ENCODE measurements at places on chromosomes 11 and 22.

- DNase-seq, result no peak
Observed at GRCh38 chr22:44667829-44668189, 34.2 kb upstream of the PRR5 start.

DNA sequence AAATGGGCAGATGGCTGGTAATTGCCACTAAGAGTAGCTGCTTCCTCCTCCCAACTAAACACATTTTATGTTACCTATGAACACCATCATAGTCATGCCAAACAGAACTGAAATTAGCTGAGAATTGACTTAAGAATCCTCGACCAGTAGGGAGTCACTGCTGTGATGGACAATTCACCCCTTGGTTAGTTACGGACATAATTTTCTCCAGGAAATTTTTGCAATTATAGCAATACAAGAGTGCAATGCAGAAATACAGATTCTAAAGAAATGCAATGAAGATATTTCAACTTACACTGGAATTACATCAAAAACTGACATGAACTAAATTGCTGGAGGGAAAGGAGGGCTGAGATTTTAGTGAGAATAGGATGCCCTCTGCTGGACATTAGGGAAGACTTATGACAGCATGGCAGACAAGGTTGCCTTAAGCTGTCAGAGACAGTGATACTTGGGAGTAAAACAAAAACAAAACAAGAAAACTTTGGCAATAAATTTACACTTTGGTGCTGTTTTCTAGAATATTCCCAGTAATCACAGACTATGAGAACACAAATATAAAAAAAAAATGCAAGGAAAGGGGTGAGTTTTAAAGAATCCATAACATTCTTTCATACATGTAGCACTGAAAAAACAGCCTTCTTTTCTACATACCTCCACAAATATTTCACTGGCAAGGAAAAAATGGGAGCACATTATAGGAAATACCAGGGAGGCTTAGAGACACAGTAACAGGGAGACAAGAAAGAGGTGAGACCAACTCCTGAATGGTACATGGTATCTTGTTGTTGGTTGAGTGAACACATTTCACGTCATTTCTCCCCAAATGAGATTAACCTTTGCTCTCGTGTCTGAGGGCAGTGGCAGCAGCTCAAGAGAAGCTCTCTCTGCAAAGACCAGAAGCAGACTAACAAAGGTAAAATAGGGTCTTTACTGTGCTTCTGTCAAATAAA is 11.2 kb upstream of the PPP2R1B start:
- no peak for DNase-seq

DNA sequence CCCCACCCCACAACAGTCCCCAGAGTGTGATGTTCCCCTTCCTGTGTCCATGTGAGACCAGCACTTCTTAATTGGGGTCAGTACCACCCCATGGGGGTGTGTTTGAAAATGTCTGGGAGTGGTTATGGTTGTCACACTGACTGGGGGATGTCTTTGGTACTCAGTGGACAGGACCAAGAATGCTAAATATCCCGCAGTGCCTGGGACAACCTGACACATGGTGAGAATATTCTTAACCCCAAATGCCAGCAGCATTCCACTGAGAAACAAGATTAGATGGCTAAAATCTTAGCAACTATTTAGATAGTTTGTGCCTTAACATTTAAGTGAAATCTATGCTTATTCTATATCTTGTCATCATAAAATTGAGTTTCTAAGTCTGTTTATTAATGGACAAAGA is 177.5 kb upstream of the ZBED5 start:
- DNase-seq, result no peak

DNA sequence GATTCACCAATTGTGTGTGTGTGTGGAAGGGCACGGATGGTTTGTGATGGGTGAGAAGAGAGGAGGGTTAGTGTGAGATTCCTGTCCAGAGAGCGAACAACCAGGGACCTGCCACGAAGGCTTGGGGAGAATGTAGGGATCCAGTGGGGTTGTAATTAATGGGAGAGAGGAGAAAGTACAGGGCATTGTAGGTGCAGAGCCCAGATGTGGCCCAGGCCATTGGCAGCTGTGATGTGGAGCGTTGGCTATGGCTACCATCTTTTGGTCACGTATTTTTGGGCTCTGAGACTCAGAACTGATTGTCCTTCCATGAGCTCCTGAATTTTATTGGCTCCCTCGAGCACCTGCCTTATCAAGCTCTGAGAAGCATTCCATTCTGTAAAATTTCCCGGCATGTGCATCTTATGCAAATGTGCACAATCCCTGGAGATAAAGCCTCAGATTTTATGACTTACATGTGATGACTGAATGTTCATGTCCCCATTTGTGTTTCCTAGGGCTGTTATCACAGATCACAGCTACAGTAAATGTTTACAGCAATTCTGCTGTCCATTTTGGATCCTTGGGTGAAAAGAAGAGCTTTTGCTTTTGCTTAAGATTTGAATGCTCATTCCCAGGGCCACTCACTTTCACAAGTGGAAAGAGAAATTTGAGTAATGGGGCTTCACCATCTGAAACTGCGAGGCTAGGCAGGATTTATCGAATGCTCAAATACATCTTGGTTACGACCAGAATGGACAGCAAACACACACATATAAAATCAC is 33.1 kb downstream of the SLC5A1 start:
- no peak for DNase-seq

DNA sequence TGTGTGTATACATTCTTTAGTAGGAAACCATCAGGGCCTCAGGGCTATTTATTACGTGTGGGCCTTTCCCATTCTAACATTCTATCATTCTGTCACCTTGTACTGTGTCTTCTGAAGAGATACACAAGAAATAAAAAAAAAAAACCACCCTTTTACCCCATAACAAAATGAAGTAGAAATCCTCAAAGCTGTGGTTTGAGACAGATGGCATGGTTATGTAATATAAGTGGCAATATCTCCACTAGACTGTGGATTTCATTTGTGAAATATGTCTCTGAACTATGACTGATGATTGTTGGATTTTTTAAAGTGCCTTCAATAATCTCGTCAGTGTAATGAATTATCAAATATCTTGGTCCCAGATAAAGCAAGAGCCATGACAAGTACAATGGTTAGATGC is 150.0 kb upstream of the BLID start:
- no peak for DNase-seq

GRCh38 chr22:17562906-17563870 is at the start of gene SLC25A18:
SLC25A18 (plus strand) TSS chr22:17563498; CDS start chr22:17579945, 16,447 bp downstream.
- peak; percentile 74 for DNase-seq

DNA sequence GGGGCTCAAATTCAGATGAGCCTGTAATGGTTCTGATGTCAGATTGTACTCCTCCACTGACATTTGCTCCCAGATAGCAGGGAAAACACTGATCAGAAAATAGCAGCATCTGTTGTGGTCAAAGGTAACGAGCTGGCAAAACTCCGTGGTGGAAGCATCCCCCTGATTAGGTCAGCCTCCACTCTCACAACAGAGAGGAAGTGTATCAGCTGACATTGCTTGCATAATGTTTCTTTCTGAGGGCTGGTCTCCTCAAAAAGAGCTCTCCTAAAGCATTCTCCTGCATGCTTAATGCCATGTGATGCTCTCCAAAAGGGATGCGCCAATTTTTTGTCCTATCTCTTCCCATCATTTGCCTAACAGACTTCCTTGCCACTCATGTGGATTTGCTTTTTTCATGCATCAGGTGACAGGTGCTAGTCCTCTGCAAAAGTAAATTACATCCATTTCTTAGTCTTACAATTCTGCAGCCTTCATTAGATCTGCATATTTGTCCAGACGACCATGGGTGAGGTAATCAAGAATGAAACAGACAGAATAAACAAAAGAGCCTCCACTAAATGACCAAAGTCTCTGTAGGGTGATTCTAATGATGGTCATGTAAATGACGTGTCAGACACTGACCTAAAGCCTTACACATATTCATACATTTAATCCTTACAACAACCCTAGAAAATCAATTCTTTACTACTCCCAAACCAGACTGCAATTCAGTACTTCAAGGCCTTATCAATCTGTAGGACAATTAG is 6.4 kb upstream of the TENM4 start:
- DNase-seq, result no peak

DNA sequence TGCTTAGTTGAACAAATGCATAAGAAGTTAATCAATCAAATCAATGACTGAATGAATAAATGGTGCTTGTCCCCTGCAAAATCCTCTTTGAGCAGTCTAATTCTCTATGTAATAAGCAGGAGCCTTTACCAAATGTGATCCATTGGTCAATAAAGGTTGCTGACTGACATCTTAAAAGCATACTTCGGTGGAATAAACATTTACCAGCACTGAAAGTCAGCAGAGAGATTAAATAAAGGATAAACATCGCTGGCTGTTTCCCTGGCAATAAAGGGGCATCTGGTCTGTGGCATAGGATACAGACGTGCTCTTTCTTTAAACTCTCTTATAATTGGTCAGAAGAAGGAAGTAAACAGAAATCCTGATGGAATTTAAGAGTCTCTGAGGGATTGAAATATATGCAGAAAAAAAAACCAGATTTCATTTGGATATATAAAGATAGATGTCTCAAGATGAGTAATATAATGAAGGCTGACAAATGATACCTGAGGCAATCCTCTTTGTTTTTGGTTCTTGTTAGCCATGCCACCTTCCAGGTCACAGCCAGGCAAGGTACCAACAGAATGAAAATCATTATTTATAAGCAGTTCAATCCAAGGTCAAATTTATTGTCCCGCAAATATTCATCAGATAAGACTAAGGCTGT is 578.4 kb upstream of the CCDC90B start:
- no peak for DNase-seq

DNA sequence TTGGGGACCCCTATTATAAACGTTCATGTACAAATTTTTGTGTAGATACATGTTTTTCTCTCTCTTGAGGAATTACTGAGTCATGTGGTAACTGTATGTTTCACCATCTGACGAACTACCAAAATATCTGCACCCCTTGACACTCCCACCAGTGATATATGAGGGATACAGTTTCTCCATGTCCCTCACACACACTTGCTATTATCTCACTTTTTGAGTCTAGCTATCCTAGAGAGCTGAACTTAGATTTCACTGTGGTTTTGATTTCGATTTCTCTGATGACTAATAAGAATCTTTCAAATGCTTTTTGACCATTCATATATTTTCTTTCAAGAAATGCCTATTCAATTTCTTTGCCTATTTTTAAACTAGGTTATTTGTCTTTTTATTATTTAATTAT is 200.2 kb downstream of the PGR start:
- DNase-seq, result no peak

DNA sequence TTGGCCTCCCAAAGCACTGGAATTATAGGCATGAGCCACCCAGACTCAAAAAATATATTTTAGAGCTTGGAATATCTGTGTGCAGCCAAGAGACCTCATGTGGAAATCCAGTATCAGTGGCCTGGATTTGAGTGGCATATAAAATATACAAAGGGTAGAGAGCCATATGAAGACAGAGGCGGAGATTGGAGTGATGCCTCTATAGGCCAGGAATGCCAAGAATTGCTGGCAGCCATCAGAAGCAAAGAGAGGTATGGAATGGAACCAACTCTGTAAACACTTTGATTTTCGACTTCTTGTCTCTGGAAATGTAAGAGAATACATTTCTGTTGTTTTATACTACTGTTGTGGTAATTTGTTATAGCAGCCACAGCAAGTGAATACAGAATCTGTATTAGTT is 123.0 kb downstream of the PLEKHA7 start:
- DNase-seq, result no peak

- DNase-seq, result no peak
Observed at GRCh38 chr11:68372114-68372513, 59.7 kb downstream of the LRP5 start.

DNA sequence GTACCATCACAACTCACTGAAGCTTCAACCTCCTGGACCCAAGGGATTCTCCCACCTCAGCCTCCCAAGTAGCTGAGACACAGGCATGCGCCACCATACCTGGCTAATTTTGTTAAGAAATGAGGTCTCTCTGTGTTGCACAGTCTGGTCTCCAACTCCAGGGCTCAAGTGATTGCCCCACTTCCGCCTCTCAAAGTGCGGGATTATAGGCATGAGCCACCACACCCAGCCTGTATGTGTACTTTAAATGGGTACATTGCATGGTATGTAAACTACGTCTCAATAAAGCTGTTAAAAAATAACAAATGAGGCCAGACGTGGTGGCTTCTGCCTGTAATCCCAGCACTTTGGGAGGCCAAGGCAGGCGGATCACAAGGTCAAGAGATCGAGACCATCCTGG is 36.2 kb upstream of the DDX6 start:
- no peak for DNase-seq

GRCh38 chr22:31474743-31475142 is 14.9 kb downstream of the EIF4ENIF1 start:
- no peak for DNase-seq

All from tibial artery (tissue), 4 donors.